ENCODE measurements at places on chromosomes 5 and 9.
A peak's percentile ranks its signal among the peaks of the same experiment; 100 is the strongest.

- peak; percentile 4 for DNase-seq
Observed at GRCh38 chr5:113546703-113547183, 33.2 kb downstream of the YTHDC2 start.

DNA sequence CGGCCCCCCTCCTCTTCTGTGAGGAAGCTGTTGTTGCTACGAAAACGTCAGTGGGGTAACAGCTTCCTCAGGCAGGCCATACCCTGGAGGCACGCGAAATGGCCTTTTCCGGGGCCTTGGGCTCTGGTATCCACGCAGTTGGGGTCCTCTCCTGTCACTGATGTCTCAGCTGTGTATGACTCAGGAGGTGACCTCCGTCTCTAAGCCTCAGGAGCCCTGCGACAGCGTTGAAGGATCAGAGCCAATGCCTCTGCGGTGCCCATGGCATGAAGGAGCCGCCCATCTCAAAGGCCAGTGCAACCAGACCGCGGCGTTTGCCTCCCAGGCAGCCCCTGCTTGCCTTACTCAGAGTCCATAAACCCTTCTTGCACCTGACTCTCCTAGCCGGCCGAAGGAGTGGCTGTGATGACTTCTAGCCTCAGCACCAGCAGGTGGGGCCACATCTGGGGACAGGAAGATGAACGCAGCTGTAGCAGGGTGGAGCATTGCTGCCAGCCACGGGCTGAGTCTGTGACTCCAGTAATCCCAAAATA is 1.0 kb upstream of the MXD3 start:
- DNase-seq: no peak

GRCh38 chr9:119781886-119782285 is 412.7 kb upstream of the BRINP1 start:
- no peak for DNase-seq

DNA sequence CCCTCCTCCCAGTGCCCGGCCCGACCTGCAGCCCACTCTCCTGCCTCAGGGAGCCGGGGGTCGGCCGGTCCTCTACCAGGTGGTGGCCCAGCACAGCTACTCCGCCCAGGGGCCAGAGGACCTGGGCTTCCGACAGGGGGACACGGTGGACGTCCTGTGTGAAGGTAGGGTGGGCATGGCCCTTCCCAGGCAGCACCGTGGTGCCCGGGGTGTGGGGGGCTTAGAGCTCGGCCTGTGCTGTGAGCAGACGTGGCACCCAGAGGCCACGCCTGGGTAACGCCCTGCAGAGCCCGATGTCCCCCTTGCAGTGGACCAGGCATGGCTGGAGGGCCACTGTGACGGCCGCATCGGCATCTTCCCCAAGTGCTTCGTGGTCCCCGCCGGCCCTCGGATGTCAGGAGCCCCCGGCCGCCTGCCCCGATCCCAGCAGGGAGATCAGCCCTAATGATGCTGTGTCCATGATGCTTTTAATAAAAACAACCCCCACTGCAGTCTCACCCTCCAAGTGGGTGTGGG is 7.2 kb downstream of the ENTPD8 start:
- no peak for DNase-seq

GRCh38 chr5:172707285-172708182 is 63.5 kb downstream of the DUSP1 start:
- peak; percentile 78 for DNase-seq

GRCh38 chr5:150517272-150518152 is 9.6 kb downstream of the NDST1 start:
- DNase-seq: no peak

DNA sequence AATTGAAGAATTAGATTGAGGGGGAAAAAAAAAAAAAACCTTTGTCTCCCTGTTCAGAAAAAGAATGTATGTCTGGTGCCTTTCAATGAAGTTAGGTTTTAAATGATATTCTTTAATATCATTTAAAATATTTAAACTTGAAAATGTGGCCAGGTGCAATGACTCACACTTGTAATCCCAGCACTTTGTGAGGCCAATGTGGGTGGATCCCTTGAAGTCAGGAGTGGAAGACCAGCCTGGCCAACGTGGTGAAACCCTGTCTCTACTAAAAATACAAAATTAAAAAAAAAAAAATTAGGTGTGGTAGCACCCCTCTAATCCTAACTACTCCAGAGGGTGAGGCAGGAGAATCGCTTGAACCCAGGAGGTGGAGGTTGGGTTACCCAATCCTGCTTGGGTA is 111.1 kb upstream of the RASA1 start:
- DNase-seq: no peak

DNA sequence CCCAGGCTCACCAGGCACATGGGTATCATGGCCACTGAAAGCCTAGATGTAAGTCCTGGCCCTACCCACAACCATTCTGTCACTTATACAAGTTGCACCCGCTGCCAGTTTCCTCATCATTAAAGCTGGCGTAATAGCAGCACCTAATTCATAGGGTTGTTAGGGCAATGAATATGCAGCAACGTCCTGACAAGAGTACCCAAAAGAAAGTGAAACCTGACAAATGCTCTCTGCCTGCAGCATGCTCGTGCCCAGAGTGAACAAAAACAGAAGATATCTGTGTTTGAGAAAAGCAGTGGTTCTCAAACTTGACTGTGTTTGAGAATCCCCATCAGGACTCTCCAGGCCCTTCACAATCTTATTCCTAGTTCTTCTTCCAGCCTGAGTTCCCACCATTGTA is 632.4 kb downstream of the SEMA5A start:
- DNase-seq: no peak

GRCh38 chr5:15737871-15738664 is 238.1 kb downstream of the FBXL7 start:
- DNase-seq: no peak

All from Kasumi-1 (cell line).